ENCODE measurements at places on chromosomes 7 and 10.
A peak's percentile ranks its signal among the peaks of the same experiment; 100 is the strongest.

DNA sequence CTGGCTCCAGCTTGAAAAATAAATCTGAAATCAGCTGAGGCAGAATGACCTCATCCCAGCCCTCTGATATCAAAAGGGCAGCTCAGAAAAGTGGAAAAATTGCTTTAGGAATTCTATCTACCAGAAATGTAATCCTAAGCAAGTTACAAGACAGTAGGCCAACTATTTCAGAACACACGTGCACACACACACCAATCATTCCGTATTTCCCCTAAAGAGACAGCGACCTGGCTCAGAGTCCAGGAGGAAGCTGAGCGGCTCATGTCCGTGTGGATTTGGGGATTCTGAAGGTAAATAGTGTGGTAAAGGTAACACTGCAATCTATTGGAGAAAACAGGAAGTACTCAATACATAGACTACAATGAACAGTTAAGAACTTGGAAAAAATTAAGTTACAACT, 288.2 kb downstream of the CALN1 start:
- no peak for DNase-seq

- DNase-seq = no peak
Measured at GRCh38 chr7:24709051-24709450, 48.2 kb downstream of the GSDME start.

DNA sequence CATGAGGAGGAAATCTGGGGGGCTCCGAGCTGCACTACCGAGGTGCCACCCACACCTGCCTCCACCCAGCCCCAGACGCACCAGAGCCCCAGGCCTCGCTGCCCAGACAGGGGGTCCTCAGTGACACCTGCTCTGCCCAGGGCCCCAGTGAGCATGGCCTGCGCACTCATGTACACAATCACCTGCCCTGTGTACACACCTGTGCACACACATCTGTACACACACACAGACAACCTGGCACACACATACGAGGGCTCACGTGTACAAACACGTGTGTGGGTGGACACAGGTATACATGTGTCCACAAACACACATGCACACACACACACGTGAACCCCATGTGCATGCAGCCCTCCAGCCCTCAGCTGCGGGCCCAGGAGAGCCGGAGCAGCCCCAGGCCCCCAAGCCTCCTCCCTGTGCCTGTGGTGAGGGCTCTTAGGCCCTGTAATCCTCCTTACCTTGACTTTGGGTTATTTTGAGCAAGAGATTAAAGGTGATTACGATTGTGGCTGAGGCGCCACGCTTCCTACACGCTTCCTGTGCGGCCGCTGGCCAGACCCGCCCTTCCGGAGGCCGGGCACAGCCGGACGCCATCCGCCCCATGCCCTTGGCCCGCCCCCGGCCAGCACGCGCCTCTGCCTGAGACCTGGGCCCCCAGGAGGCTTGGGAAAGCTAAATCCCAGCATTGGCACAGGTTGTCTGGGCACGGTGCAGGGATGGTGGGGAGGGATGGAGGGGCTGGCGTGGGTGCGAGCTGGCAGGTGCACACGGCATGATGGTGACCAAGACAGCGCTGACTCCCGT, 71.9 kb downstream of the ELFN1 start:
- no peak for DNase-seq

GRCh38 chr7:115135146-115135545, 213.3 kb downstream of the MDFIC start:
- DNase-seq = no peak

GRCh38 chr7:138195151-138195571, 118.9 kb downstream of the AKR1D1 start:
- no peak for DNase-seq

- no peak for DNase-seq
Measured at GRCh38 chr7:158491094-158491493, 96.5 kb downstream of the PTPRN2 start.

DNA sequence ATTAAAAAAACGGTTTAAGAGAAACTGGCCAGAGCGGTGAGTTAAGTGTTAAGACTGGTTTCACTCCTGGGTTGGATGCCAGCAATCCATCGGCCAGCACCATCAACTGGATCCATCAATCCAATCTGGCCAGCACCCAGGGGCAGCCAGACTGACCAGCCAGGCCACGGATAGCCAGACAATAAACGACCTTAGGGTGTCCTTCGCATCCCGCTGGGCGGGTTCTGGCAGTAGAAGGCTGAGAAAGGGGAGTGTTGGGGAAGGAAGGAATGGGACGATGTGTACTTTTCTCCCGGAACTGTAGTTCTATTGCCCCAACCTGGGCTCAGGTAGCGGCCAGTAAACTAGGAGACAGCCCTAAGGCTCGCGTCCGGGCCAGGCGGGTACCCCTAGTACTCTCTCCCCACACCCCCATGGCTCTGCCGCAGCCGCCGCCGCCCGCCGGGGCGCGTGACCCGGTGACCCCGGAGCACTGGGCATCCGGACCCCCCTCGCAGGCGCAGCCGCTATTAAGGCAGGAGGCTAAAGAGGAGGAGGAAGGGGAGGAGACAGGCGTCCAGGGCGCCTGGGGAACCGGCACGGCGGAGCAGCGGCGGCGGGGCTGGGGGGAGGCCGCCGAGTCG, at the start of gene CASD1:
Gene CASD1 (plus strand): TSS at position 546 of the 623 bp plus-strand sequence. CDS start 276 bp downstream, outside the sequence.
- DNase-seq = peak; percentile 27

DNA sequence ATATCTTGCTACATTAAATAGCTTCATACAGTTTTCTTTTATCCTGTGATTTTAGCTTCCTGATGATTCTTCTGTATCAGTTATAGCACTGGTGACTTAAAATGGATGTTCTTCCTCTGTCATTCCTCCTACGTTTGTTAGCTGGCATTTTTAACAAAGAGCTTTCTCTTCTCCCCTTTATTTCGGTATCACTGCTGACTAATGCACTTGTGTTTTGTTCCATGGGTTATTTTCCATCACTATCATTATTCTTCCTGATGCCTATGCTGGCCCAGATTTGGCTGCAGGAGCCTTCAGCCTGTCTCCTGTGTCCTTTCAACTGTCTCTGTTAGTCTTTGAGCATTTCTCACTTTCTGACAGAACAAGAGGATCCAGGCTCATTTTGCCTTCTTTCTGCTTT, 13.1 kb downstream of the BMS1 start:
- DNase-seq = no peak
